Right renal pelvis (tissue), 4 donors: ENCODE measurements at places on chromosomes 16 and 17.

GRCh38 chr16:89089120-89089519 lies 4.5 kb upstream of the ACSF3 start:
- no peak for DNase-seq

DNA sequence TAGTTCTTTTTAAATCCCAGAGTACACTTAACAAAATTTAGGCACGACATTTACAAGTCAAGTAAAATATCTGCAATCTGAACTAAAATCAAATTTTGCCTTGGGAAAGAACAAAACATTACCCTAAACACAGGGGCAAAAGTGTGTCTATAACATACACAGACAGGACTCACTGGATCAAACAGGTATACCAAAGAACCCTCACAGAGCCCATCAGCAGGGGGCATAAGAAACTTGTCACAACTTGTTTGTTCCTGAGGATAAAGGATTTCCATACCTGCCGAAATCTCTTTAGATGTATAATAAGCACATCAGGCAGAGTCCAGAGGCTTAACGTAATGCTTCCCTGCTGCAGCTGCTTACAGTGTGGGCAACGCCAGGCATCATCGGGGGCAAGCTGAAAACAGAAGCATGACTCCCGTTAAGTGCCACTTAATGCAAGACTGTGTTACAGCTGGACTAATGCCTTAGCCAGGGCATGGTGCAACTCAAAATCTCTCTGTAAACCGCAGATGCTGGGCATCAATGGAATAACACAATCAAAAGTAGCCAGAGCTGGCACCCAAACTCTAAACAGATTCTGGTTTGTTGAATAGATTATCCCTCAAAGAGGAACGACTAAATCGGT lies 67.0 kb downstream of the USP31 start:
- DNase-seq = no peak

GRCh38 chr16:13863075-13863765 lies 56.7 kb upstream of the ERCC4 start:
- DNase-seq = no peak

DNA sequence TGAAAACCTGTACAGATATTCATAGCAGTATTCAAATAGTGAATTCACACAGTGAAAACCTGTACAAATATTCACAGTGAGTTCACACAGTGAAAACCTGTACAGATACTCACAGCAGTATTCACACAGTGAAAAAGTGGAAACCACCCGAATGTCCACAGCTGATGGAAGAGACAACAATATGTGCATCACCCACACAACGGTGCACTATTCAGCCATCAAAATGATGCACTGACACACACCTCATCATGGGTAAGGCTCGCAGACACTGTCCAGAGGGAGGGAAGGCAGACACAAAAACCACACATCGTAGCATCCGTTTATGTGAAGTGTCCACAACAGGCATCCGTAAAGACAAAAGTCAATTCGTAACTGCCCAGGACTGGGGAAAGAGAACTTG lies 100.9 kb downstream of the VPS53 start:
- DNase-seq = no peak

GRCh38 chr17:60901806-60902205 lies 224.2 kb downstream of the BCAS3 start:
- DNase-seq = no peak

GRCh38 chr17:72802726-72803125 lies 289.8 kb downstream of the SLC39A11 start:
- no peak for DNase-seq

DNA sequence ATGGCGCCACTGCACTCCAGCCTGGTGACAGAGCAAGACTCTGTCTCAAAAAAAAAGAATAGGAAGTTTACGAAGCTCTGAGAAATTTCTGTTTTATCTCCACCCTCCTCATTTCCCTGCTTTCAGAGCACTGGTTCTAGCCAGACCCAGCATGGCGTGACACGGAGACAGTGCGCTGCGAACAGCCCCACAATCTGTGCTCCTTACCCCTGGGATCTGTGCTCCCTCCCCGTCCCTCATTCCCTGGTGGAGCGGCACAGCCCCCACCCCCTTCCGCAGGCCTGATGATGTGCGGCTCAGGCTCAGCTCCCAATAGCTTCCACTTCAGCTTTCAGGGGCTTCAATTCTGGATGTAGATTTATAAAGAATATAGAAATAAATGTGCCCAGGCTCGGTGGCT lies 56.1 kb upstream of the ENDOV start:
- DNase-seq = no peak

- DNase-seq = peak; percentile 36
Measured at GRCh38 chr16:79089735-79090284, 510.7 kb downstream of the MAF start.

GRCh38 chr17:3475251-3475685 lies 529 bp upstream of the ASPA start:
- DNase-seq = no peak

GRCh38 chr16:79645701-79646100 lies 45.2 kb upstream of the MAF start:
- DNase-seq = no peak

- no peak for DNase-seq
Measured at GRCh38 chr16:50721549-50722404, 20.1 kb upstream of the CYLD start.

DNA sequence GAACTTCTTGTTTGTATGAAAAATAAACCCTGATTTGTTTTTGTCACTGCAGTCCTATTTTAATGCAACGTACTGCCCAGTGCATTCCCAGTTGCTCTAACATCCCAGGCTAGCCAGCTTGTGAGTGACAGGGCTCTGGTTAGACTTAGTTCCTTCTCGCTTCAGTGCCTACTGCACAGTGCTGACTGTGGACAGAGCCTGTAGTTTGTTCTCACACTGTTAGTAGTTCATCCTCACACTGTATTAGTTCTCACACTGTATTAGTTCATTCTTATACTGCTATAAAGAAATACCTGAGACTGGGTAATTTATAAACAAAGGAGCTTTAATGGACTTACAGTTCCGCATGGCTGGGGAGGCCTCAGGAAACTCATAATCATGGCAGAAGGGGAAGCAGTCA lies 116.6 kb upstream of the SALL1 start:
- DNase-seq = no peak
